ENCODE measurements at places on chromosomes 2 and 18. TPM values are rescaled to one million over a fixed set of nuclear protein-coding genes. Genes with fewer than 3 reads are reported as not detected.

The METTL5 gene
- 16.0 TPM for total RNA-seq

The OSBPL6 gene
- total RNA-seq: 0.11 TPM

The GMCL1 gene
- total RNA-seq: 29.7 TPM

The MARCO gene
- total RNA-seq: not detected

The HRH4 gene
- total RNA-seq: 0.34 TPM

The KIAA2012 gene
- total RNA-seq: not detected

The SMCHD1 gene
- 357 TPM for total RNA-seq

The TANC1 gene
- 0.47 TPM for total RNA-seq

The HOXD4 gene
- total RNA-seq: not detected

The ZNF516 gene
- total RNA-seq: 22.4 TPM

The RUFY4 gene
- 0.85 TPM for total RNA-seq

The RMDN2 gene
- total RNA-seq: 2.4 TPM

The ANKRD53 gene
- total RNA-seq: 1.2 TPM

The UGT1A8 gene
- total RNA-seq: not detected

The UNC80 gene
- total RNA-seq: not detected

The TM4SF20 gene
- not detected for total RNA-seq

The PHOSPHO2 gene
- 4.5 TPM for total RNA-seq

The ASAP2 gene
- not detected for total RNA-seq

The CRYBA2 gene
- not detected for total RNA-seq

The TMEM214 gene
- total RNA-seq: 24.6 TPM

The DAPL1 gene
- not detected for total RNA-seq

The ALKAL2 gene
- not detected for total RNA-seq

The POTEF gene
- total RNA-seq: not detected

The CXCR4 gene
- 1,739 TPM for total RNA-seq

The HYCC2 gene
- total RNA-seq: 29.2 TPM

The NR4A2 gene
- 319 TPM for total RNA-seq

The TRIP12 gene
- total RNA-seq: 178 TPM

The TUBA4B gene
- total RNA-seq: not detected

The BOLL gene
- not detected for total RNA-seq

The TDRD15 gene
- not detected for total RNA-seq

The KIF5C gene
- 8.1 TPM for total RNA-seq

The COLEC11 gene
- total RNA-seq: not detected

The LBX2 gene
- not detected for total RNA-seq

The LYPD6 gene
- not detected for total RNA-seq

The UPP2 gene
- total RNA-seq: not detected

The PFN4 gene
- not detected for total RNA-seq

The ATL2 gene
- 91.7 TPM for total RNA-seq

The MC2R gene
- not detected for total RNA-seq

The GRB14 gene
- total RNA-seq: not detected

The BUB1 gene
- 3.5 TPM for total RNA-seq

The SIX2 gene
- total RNA-seq: not detected

The PDCD1 gene
- total RNA-seq: 9.5 TPM

The CXXC1 gene
- 120 TPM for total RNA-seq

The CD207 gene
- total RNA-seq: 0.25 TPM

All from CD4-positive, alpha-beta T cell (primary cell).